ENCODE measurements at places on chromosomes 2 and 18. TPM values are rescaled to one million over a fixed set of nuclear protein-coding genes. Genes with fewer than 3 reads are reported as not detected.

- peaks cover 33% of the 10 kb centered on the region for H3K4me1 ChIP-seq
- no peak overlapping the region for H3K4me3 ChIP-seq
- no peak for DNase-seq
- H3K36me3 ChIP-seq = no peaks in the 10 kb centered on the region
These were observed 26.3 kb downstream of the ITM2C start for GRCh38 chr2:230891064-230891463.

LYG1 gene
- total RNA-seq = 4.0 TPM

DNA sequence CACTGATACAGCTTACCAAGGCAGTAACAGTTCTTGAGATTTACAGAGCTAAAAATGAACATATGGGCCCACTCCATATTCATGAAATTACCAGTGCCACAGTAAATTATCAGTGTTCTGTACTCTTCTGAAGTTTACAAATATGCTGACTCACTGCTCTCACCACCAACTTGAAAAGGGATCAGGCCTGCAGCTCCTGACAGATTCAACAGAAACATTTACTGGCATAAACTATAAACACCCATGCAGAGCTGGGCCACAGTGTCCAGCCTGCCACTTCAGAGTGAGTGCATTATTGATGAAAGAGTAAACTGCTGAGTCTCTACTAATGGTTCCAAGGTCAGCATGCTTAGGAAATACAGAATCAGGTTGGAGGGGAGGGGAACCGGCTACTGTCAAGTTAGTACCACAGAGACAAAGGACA is 83.1 kb downstream of the FARSB start:
- no peak for DNase-seq
- peaks cover 14% of the 10 kb centered on the region for H3K36me3 ChIP-seq
- H3K27me3 ChIP-seq = no peaks in the 10 kb centered on the region
- no peak overlapping the region for H3K4me3 ChIP-seq

GRCh38 chr2:4077017-4077416 is 373.6 kb downstream of the DCDC2C start:
- H3K27me3 ChIP-seq = no peaks in the 10 kb centered on the region
- H3K4me3 ChIP-seq = no peak overlapping the region
- no peak overlapping the region for H3K27ac ChIP-seq
- H3K36me3 ChIP-seq = no peaks in the 10 kb centered on the region

DNA sequence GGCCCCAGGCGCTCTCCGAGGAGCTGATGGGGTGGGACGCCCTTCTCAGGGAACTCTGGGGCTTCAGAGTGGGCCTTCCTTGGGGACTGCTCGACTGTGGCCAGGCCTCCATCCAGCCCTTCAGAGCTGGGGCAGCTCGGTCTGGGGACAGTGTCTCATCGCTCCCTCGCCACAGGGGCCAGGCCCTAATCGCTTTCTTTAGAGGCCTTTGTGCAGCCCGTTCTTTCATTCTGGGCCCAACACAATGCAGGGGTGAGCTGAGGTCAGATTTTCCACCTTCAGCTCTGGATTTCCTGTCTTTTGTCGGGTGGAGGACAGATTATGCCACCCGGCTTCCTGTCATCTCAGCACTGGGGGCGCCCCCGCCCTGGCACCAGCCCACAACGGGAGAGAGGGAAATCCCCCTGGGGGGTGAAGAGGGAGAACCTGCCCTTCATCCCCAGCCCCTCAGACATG is 25.2 kb downstream of the MYCN start:
- DNase-seq = peak; percentile 61
- no peak overlapping the region for H3K4me3 ChIP-seq
- H3K36me3 ChIP-seq = no peaks in the 10 kb centered on the region
- H3K27ac ChIP-seq = no peak overlapping the region
- H3K4me1 ChIP-seq = peaks cover 17% of the 10 kb centered on the region

All from natural killer cell (primary cell).